ENCODE measurements at places on chromosomes 6 and 20.

DNA sequence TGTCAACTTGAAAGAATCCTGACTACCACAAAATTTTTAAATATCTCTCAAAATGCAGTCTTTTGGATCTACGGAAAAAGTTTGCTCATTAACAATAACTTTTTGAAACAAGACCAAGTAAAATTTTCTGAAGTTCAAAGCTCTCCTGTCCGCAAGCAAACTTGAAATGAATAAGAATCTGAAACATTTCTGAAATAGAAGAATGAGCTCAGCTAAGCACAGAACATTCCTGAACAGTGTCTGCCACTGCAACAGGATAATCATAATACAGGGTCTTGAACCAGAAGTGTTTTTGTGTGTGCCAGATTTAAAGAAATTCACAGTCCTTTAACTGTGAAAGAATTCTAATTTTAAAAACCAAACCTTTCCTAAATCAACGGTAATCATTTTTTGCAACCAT lies 49.1 kb upstream of the TASP1 start:
- DNase-seq, result no peak

GRCh38 chr6:168226061-168226752 lies 93.4 kb downstream of the DACT2 start:
- no peak for DNase-seq

- no peak for DNase-seq
Measured at GRCh38 chr6:39840781-39841180, 48.6 kb downstream of the DAAM2 start.

DNA sequence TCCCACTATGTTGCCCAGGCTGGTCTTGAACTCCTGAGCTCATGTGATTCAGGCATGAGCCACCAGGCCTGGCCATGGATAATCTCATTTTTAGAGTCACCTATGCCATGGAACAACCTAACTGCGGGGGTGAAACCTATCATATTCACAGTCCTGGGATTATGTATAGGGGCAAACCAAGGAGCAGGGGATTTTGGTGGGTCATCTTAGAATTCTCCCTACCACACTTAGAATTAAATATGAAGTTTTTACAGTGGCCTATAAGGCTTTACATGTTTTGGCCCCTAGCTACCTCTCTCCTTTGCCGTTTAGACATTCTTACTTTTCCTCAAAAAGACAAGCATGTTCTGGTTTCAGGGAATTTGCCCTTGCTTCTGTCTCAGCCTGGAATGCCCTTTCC lies 20.6 kb upstream of the VEGFA start:
- DNase-seq, result no peak

- no peak for DNase-seq
Measured at GRCh38 chr20:19130613-19130984, 81.8 kb upstream of the SLC24A3 start.

DNA sequence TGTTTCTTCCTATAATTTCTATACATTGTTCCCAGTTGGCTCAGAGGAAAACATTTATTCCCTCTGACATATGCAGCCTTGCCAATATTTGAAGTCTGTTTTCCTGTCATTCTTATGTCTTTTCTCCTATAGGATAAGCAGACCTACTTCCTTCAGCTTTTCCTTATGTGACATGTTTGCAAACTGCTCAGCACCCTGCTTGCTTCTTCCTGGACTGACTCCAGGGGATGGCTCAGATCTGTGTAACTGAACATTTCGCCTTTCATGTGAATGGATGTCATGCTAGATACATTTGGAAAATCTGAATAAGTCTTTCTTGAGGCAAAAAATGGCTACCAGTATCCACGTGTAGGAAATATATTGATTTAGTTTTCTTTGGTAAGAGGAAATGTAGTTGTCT lies 113.2 kb downstream of the CARMIL1 start:
- DNase-seq, result no peak

GRCh38 chr6:158211273-158212055 lies 43.3 kb downstream of the GTF2H5 start:
- no peak for DNase-seq

DNA sequence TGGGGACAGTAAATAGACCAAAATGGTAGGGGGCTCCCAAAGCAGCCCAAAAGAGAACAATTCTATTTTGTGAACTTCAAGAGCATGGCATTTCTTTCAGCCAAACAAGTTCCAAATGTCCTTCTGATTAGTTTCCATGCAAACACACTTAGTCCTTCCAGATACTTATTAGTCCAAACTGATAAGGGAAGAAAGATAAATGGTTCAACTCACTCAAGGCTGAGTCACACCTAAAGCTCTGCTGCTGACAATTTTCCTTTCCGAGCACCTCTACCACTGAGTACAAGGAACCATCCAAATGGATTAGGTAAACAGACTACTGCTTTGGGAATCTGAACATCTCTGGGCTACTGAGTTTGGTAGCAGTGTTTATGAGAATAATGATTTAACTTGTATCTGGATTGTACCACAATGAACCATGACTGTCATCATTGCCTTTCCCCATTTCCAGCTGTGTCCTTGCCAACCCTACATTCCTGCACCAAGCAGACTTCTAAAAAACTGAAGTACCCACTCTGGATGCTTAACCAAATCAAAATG lies 71.2 kb downstream of the TNFRSF21 start:
- no peak for DNase-seq

- no peak for DNase-seq
Measured at GRCh38 chr20:36454698-36455427, 86.5 kb upstream of the MYL9 start.

DNA sequence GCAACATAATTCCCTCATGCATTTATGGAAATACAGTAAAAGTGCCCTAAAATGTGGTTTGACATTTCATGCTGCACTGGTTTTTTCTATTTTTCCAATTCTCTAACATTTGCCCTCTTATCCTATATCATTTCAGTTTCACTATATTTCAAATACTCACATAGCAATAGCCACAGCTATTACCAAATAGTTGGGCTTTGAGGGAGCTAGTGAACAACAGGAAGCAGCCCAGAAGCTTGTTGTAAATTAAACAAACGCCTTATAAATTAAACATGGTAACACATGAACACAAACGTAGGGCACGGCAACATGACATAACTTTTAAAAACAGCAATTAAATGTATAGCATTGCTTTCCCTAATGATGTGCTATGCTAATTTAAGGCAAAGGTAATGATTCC lies 469.0 kb downstream of the CDC5L start:
- DNase-seq, result no peak

GRCh38 chr20:47038566-47039560 lies 144.2 kb downstream of the EYA2 start:
- DNase-seq, result no peak

GRCh38 chr6:502761-503160 lies 111.2 kb downstream of the IRF4 start:
- DNase-seq, result no peak

DNA sequence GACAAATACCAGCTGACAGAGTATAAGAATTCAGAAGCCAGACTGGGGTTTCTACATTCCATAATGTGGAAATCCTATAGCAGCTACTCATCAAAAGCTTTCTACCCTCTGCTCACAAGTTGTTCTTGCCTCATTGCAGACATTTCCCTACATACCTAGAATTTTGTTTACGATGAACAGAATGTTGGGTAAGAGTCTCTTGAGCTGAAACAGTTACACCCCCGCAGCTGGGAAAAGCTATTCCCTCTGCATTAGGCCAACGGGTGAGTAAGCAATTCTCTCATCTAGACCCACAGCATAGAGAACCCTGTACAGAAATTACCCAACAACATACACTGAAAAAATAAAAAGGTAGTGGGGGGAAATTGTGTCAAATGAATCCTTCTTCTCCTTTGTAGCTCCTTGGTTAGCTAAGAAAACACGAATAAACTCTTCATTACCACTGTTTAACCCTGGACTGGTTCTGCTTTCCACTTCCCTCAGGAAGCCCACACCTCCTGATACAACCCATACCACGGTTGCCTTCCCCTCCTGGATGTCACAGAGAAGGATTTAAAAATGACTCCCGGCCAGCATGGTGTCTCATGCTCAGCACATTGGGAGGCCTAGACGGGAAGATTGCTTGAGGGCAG lies 215.0 kb upstream of the SHLD1 start:
- DNase-seq, result no peak

Measured in heart left ventricle (tissue), 16 donors.